NCI-H446 (cell line): ENCODE measurements at places on chromosomes 5 and 9.

DNA sequence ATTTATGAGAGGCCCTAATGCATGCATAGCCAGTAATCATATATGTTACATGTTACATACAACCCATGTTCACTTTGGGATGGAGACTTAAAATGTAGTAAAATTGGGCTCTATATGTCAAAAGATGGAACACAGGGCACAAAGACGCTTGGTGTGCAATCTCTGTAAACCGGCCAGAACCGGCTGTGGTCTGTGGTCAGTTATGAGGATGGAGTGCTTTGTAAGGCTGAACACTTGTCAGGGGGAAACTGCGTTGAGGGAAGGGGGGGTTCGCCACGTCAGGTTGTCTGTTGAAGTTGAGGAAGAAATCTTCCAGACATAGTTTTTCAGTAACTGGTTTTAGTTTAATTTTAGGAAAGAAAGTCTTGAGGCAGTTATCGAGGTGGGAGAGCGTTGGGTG, 2.7 kb upstream of the CKMT2 start:
- DNase-seq = no peak

GRCh38 chr5:113202287-113202686, 225.7 kb downstream of the DCP2 start:
- no peak for DNase-seq

DNA sequence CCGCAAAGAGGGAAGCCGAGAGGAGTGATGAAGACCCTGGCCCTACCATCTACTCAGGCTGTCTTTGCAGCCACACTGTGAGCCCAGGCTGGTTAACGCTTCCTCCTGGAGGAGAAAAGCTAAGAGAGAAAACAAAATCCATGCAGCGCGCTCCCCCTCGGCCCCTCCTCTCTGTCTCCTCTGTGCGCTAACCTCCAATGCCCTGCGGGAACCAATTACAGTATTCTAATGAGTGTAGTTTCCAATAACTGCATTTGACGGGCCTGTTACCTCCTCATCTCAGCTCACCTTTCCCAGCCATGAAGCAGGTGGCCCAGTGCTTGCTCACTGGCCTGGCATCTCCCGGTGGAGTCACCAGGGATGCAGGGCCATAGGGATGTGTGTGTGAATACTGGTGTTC, 565.5 kb downstream of the EBF1 start:
- DNase-seq = no peak

GRCh38 chr5:90112033-90112692, 297.4 kb downstream of the CETN3 start:
- DNase-seq = no peak

- DNase-seq = no peak
Measured at GRCh38 chr5:159149085-159149484, 49.4 kb upstream of the EBF1 start.

GRCh38 chr9:97560851-97561250, 59.4 kb downstream of the TMOD1 start:
- no peak for DNase-seq

DNA sequence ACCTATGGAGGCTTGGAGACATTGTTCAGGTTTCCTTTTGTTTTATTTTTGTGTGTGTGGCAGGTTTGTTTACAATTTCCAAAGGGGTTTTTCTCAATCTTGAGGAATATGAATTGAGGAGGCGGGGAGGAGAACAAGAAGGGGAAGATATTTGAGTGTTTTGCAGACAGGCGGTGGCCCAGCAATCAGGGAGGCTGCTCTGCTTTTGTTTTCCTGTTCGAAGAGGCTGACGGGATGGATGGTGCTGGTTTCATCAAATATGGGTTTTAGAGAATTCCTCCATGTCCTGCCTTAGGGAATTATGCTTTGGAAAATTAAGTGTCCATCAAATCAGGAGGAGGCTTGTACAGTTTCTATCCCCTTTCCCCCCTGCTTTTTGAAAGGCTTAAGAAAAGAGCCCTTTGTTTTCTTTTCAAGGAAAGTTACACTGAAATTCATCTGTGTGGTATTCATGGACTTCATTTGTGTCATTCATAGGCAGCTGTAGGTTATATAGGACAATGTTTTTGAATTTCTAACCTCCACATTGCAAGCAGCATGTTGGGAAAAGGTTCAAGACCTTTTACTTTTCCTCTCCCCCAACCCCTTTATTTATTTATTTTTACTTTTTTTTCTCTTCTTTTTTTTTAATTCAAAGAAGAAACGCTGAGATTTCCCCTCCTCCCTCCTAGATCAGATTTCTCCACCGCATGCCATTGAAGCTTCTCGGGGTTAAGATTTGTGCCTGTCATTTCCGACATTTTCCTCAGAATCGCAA, 107.4 kb downstream of the ZNF462 start:
- no peak for DNase-seq

DNA sequence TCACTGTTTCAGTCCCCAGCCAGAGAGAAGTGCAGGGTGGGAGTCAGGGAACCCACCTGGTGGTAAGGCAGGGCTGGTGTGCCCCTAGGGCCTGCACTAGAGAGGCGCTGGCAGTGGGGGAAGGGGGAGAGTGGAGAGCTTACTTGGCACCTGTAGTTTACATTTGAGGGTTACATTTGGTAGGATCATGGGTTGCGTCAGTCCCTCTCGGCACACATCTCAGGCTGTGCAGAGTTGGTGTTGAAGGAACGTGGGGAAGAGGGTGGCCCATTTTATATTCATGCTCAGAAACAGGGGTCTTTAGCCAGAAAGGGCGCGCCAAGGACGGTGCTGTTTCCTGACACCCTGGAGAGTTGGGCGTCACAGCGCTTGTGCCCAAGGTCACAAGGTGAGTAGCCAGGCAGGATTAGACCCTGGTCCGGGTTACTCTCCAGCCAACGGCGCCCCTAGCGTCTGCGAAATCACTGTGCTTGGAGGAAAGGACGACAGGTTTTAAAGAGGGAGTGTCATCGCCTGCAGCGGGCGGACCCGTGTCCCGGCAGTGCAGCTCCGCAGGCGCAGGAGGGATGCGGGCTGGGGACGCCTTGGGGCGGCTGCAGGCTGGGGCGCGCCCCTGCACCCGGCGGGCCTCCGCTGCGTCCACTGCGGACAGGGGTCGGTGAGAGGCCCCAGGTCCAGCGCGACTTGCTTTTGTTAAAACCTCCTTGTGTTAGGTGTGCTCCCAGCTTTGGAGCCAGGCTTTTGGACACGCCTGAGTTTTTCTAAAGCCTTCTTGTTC, 272.6 kb downstream of the FANCC start:
- DNase-seq = no peak

- no peak for DNase-seq
Measured at GRCh38 chr5:119031905-119032304, 39.0 kb upstream of the DMXL1 start.

DNA sequence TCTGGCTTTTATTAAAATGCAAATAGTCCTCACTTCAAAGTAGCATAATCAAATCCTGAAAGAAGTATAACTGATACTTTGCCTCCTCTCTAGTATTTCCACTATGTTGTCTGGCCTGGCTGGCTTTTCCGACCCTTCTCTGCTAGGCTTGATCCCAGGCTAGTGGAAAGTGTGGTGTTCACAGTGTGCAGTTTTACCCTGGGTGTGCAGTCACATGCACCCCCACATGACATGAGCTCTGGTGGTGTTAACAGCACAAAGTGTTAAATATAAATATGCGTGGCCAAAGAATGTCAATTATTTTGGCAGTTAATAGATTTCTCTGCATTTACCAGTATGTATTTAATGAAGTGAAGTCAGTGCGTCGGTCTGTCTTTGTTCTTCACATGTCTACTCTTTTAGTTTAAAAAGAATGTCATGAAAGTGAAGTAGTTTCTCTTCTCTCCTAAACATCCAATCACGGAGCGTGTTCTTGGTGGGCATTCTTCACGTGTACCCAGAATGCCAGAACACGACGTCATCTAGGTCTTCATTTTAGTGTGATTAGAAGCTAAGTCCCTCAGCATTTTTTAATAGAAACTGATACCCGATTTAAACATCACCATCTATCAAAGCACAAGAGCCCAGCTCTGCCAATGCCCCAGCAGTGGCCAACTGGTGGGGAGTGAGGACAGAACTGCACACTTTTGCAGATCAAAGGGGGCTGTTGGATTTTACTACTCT, 286.4 kb downstream of the FANCC start:
- no peak for DNase-seq

DNA sequence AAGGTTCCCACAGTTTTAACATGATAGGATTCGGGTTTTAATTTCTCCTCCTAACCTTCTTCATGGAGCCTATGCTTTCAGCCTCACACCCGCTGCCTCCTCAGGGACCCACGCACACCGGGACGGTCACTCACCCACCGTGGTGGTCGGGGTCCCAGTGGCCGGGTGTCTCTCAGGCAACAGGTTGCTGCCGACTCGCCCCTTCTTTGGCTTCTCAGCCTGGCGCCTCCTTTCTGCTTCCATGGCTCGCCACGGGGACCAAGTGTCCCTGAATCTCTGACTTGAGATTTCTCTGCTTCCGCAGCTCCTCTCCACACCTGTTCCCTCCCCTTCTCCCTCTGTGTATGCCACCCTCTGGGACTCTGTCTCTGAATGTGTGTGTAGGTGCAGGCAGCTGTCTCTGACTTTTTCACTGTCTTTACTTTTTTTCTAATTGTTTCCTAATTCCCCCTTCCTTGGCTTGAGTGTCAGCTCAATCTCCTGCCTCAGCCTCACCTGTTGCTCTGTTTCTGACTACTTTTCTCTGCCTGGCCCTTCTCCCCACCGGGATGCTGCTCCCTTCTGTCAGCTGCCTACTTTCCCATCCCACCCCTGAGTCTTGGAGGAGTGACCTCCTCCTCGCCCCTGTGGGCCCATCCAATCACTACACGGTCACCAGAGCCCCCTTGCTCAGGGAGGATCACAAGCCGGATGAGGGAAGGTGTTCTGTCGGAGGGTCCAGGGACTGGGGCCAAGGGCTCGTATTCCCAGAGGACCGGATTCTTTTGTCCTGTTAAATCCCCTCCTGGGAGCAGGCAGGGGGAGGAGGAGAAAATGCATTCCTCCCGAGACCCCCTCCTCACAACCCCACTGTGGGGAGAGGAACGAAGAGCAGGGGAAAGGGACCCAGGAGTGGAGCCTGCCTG, at the start of gene PROP1:
TSS of gene PROP1 (minus strand) at position 552 of the 905 bp plus-strand sequence. CDS start at position 243, 309 bp downstream.
- no peak for DNase-seq

DNA sequence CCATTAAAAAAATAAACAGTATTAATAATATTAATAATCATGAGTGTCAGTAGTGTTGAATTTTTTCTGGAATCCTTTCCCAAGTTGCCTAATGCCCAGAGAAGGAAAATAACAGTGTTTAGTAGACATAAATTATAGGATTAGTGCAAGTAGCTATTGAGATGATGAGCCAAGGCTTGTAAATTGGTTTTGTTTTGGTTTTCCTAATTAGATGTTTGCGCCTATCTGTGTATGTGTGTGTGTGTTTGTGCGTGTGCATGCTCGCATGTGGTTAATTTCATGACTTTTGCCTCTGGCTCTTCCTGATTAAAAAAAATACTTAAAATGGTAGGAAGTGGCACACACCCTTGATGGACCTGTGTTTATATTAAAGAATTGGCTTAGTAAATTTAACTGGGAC, 55.4 kb downstream of the FXN start:
- DNase-seq = no peak

DNA sequence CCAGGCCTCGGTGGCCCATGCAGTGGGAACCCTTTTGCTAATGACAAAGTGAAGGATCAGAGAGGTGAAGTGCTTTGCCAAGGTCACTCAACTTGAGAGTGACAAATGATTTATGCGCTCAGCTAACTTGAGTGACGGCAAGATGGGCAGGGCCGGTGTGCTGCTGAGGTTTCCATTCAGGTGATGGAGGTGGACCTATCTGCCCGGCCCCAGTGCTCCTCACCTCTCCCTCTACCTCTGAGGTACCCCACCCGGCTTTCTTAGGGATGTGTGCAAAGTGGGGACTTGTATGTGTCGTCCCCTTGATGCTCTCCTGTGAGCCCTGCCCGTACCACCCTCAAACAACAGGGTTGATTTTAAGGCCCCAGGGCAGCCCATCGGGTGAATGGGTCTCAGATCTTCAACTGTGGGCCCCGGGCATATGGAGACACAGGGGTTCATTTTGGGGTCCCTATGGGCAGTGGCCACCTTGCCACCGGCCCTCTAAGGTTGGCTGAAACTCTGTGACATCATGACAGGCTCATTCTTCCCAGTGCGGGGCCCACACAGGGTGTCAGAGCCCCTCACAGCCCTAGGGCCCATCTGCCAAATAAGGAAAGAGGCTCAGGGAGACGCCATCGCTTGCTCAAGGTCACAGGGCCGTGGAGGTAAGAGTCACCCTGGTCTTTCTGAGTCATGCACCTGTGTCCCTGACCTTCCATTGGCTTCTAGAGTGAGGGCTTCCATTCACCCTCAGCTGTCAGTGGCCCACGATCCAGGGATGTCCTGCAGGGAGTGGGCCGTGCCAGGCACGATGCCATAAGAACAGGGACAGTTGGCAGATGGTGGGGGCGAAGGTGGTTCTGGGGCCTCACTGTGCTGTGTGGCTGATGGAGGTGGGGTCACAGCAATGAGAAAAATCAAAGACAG, 170.6 kb upstream of the MVB12B start:
- DNase-seq = no peak

- DNase-seq = no peak
Measured at GRCh38 chr5:117943541-117943940, 1044.8 kb downstream of the DTWD2 start.

GRCh38 chr9:30078195-30078594, 2306.2 kb upstream of the ACO1 start:
- no peak for DNase-seq

DNA sequence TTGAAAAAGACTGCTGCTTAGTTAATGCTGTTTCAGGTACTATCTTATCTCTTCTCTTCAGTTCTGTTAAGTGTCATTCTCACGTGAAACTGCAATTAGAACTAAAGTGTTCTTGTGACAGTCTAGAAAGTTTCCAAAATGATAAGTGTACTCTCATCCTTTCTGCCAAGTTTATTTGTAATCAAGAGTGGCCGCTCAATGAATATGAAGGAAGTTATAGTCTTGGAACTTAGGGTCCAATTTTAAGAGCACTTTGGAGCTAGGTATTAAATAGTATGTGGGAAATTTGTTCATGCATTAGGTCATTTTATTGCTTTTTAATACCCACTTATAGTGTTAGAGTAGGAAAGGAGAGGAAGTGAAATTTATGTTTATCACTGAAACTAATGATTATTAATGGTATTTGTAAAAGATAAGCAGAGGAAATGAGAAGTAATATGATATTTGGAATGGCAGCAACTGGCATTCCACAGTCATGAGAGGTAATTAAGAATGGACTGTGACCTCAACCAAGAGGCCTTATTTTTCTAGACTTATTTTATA, 20.4 kb downstream of the XRCC4 start:
- no peak for DNase-seq

DNA sequence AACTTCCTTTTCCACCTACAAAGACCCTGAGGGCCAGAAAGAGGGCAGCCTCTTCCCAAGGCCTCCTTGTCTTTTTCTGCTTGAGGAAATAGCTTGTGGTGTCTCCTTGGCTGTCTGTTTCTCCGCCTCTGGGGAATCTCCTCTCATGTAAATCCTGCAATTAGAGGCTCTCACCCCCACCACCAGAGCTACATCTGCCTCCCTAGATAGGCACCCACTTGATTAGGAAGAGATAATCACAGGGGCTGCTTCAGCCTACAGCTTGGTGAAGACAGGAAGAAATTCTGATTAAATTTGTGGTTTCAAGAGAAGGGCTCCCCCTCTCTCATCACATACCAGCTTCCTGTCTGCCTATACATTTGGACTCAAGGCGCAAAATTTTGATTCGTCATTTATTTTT, 75.6 kb downstream of the TLR4 start:
- DNase-seq = no peak
